IMR-90 (cell line): ENCODE measurements at places on chromosomes 16 and 17. TPM values are rescaled to one million over a fixed set of nuclear protein-coding genes. Genes with fewer than 3 reads are reported as not detected.

Gene PLXDC1
- total RNA-seq: under 0.01 and 0.28 TPM in 2 replicates

Gene KRTAP4-1
- not detected in 2 replicates for total RNA-seq

Gene NXPH3
- 0.18 and 0.28 TPM in 2 replicates for total RNA-seq

Gene TBC1D26
- not detected in 2 replicates for total RNA-seq

Gene PTGES3L
- total RNA-seq: 1.4 and 2.2 TPM in 2 replicates

Gene ARL2BP
- total RNA-seq: 73.7 and 77.8 TPM in 2 replicates

Gene TTYH2
- 2.3 and 4.2 TPM in 2 replicates for total RNA-seq

Gene PARD6A
- 0.28 and 0.36 TPM in 2 replicates for total RNA-seq
